ENCODE measurements at places on chromosomes 2 and 18.
A peak's percentile ranks its signal among the peaks of the same experiment; 100 is the strongest.

- no peak for DNase-seq
Observed at GRCh38 chr2:120896901-120897300, 161.2 kb downstream of the GLI2 start.

DNA sequence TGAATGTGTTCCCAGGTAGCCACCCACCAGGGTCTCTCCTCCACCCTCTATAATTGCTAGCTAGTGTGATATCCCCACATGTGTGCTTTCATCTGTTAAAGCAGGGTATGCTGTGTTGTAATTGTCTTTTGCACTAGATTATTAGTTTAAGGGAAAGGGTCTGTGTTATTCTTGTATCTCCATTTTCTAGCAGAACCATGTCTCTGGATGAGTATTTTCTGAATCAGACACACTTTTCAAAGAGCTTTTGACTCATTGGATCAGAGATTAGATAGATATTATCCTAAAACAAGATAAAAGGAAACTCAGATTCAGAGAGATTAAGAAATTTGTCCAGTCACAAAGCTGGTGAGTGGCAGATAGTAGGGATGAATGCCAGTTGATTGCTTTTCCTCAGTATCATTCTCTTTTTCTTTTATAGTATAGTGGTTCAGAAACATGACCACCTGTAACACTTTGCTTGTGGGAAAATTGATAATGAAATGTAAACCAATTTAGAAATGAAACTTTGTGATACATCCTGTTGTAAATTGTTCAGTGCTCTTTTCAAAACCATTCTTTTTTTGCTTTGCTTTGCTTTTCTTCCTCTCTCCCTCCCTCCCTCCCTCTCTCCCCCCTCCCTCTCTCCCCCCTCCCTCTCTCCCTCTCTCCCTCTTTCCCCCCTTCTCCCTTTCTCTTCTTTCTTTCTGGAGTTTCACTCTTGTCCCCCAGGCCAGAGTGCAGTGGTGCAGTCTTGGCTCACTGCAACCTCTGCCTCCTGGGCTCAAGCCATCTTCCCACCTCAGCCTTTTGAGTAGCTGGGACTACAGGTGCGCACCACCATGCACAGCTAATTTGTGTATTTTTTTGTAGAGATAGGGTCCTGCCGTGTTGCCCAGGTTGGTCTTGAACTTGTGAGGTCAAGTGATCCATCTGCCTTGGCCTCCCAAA lies 7.4 kb downstream of the MIB1 start:
- no peak for DNase-seq

- peak; percentile 29 for DNase-seq
Observed at GRCh38 chr2:21422050-21422449, 298.3 kb downstream of the TDRD15 start.

DNA sequence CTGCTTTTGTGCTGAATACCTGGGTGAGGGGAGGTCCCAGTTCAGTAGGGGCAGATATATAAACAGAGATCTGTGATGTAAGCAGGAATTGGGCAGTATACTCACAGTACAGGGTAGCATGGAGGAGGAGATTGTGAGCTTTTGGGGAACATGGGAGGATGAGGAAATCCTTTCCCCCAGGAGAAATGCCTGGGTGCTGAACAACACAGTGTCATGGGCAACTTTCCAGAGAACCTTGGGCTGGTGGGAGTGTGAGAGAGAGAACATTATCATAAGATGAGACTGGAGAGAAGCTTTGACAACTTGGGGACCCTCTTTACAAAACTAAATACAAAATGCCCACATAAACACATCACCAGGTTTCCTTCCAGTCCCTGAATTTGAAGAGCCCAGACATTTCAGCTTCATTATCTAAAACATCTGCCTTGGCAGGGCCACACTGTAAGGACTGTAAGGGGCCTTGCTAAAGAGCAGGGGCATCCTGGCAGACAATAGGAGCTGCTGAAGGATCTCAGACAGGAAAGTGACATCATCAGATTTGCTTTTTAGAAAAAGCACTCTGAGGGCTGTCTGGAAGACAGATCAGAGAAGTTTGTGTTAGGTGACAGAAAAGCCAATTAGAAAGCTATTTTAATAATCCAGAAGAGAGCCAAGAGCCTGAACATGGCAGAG lies 303.1 kb upstream of the FBXO11 start:
- peak; percentile 12 for DNase-seq

GRCh38 chr2:19488009-19488691 lies 129.7 kb upstream of the OSR1 start:
- DNase-seq, result peak; percentile 11

- no peak for DNase-seq
Observed at GRCh38 chr2:236870370-236870769, 215.3 kb upstream of the COPS8 start.

- DNase-seq, result no peak
Observed at GRCh38 chr2:241655516-241656189, 18.2 kb downstream of the ATG4B start.

DNA sequence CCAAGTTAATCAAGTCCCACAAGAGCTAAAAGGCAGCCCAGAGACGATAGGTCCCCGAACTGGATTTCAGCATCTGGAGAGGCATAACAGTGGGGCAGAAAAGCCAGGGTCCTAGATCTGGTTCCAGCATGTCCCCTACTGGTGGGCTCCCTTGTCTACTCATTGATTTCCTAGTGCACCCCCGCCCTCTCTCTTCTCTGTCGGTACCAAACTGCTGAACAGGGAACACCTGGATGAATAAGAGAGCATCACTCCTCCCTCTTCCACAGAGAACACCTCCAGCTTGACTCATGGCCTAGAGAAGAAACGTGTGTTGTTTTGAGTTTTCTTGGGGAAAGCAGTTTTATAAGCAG lies 101.3 kb downstream of the FOXI3 start:
- no peak for DNase-seq

- DNase-seq, result no peak
Observed at GRCh38 chr2:178482437-178482836, 2.2 kb downstream of the PLEKHA3 start.

- peak; percentile 31 for DNase-seq
Observed at GRCh38 chr2:127527001-127527804, 914 bp upstream of the IWS1 start.

- no peak for DNase-seq
Observed at GRCh38 chr2:147288131-147288530, 556.7 kb upstream of the ACVR2A start.

DNA sequence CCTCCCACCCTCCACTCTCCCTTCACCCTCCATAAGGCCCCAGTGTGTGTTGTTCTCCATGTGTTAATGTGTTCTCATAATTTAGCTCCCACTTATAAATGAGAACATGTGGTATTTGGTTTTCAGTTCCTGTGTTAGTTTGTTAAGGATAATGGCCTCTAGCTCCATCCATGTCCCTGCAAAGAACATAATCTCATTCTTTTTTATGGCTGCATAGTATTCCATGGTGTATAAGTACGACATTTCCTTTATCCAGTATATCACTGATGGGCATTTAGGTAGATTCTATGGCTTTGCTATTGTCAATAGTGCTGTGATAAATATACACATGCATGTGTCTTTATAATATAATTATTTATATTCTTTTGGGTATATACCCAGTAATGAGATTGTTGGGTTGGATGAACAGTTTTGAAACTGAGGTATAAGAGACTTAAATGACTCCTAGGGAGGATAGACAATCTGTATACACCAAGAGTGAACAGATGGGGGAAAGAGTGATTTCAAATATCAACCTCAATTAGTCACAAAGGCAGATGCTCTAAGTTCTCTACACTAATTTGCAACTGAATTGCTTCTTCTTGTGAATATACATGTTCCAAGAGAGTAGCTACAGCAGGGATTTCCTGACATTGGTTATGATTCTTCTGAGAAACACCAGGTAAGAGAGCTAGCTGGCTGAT lies 23.7 kb downstream of the CWC22 start:
- no peak for DNase-seq

GRCh38 chr2:237291138-237291792 lies 122.7 kb downstream of the COL6A3 start:
- peak; percentile 79 for DNase-seq

DNA sequence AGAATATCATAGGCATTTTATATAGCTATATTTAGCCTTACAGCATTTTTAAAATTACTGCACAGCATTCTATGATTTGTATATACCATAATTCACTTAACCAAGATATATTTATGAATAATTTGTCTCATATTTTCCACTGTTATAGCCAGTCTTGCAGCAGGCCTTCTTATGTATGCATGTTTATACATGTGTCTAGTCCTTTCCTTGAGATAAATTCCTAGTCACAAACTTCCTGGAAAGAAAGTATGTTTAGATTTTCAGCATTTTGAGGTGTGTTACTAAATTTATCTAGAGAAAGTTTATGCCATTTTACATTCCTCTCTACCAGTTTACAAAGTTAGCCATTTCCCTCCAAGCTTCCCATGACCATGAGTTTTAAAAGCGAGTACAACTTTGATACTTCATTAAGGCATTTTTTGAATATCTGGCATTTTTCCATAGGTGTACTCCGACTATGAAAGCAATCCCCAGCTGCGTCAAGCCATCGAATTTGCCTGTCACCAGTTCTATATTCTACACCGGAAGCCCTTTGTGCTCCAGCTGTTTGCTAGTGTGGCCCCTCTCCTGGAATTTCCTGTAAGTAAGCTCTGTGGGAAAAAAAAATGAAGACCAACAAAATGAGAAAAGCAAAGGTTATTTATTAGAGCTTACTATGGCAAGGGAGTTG lies 59.4 kb upstream of the RPE start:
- DNase-seq, result no peak

GRCh38 chr2:134670955-134671354 lies 47.8 kb downstream of the TMEM163 start:
- DNase-seq, result no peak

DNA sequence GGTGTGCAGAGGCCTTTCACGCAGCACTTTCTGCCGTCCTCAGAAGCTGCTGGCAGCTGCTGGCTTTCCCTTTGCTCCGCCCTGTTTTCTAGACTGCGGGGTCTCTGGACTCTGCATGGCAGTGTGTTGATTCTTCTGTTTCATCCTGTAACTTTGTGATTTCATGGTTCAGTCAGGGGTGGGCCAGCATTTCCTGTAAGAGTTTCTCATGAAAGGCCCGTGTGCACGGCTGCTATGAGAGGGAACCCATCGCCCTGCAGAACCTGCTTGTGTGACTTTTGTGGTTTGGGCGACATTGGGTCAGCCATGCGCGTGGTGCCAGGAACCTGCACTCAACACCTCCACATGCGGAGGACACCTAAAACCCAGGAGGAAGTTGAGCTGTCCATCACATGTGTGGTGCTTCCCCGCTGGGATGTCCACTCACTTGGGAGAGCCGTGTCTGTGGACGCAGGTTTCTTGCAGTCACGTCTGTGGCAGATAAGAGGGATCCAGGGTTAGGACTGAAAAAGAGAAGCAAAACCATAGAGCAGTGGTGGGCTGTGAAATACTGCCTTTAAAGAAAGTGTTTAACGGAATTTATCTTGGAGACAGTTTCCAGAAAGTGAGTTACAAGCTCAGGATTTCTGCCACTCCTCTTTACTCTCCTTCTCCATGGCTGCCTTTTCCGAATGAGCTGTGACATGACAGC lies 167.3 kb upstream of the ALKAL2 start:
- no peak for DNase-seq

DNA sequence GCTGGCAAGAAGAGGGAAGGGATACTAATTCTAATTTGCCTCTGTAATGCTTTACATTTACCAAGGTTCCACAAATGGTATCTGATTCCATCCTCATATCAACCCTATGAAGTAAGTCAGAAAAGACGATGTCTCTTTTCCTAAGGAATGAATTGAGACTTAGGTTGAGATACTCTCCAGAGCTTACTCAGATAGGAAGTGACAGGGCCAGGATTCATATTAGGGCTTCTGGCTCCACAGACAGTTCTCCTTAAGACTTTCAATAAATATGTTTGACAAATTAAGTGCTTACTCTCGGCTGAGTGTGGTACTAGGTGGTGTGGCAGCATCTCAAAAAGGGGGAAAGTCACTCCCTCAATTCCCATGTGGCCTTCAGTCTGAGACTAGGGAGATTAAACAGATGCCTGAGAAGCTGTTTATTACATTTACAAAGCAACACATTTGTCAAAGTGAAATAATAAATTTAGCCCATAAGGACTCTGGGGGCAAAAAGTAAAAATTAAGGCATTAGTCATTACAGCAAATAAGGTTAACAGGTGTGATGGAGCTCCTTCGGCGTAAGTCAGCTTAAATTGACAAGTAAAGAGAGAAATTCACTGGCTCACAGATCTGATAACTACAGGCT lies 14.2 kb downstream of the CDK15 start:
- DNase-seq, result no peak

- DNase-seq, result no peak
Observed at GRCh38 chr2:168482952-168483831, 27.1 kb downstream of the CERS6 start.

GRCh38 chr2:210199186-210199765 lies 26.0 kb downstream of the ACADL start:
- DNase-seq, result peak; percentile 5

- no peak for DNase-seq
Observed at GRCh38 chr2:160878618-160879017, 281.6 kb upstream of the TANK start.

- no peak for DNase-seq
Observed at GRCh38 chr2:218981390-218981880, 3.5 kb downstream of the FEV start.

DNA sequence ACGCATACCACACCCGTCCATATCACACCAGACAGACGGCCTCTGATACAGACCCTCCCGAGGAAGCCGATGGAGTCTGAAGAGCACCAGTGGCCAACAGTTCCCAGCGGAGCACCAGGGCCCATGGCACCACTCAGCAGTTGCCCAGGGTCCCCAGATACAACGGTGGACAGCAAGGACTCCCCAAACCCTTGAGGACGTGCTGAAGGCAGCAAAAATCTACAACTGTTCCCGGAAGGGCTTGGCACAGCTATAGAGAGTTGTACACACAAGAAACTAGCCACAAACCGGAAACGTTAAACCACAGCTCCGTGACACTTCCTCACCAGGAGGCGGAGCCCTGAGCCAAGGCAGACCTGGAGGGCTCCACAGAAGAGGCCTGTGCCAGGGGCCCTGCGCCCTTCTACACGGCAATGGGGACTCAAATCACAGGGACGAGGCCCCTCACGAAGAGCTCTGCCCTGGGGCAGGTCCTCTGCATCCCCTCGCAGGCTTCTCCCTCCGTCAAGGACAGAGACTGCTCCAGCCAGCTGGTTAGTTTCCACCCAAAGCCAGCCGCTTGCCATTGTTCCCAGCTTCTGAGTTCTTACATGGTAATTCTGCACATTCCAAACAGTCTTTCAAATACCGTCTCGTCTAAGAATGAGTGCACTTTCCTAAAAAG lies 133.4 kb downstream of the HDAC4 start:
- no peak for DNase-seq

DNA sequence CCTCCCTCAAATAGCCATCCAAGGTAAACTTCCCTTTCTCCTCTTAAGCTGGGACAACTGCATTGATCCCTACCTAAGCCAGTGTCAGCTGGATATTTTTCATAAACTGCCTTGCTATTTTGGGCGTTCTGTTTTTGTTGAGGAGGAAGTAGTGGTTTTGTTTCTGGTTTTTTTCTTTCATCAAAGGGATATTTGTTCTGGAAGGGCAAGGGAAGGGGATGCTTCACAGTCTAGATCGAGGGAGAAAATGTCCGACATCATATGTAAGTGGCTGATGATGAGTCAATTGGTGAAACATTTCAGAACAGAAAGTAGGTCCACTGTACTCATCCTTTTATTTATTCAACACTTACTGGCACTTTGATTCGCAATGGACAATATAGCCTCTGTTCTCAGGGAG lies 31.0 kb downstream of the TANC1 start:
- no peak for DNase-seq

GRCh38 chr18:10289251-10289650 lies 165.2 kb upstream of the APCDD1 start:
- DNase-seq, result no peak

GRCh38 chr2:73970141-73970803 lies 14.4 kb upstream of the TET3 start:
- DNase-seq, result no peak

GRCh38 chr18:73791081-73791480 lies 356.6 kb downstream of the FBXO15 start:
- DNase-seq, result no peak
